ENCODE measurements at places on chromosomes 3 and 15. TPM values are rescaled to one million over a fixed set of nuclear protein-coding genes. Genes with fewer than 3 reads are reported as not detected.
A peak's percentile ranks its signal among the peaks of the same experiment; 100 is the strongest.

GRCh38 chr3:88031642-88032077, 27.1 kb downstream of the CGGBP1 start:
- peak; percentile 43 for ATAC-seq

NUP210 gene
- total RNA-seq: 6.2 TPM

GRCh38 chr3:171351676-171352075, 108.5 kb downstream of the TNIK start:
- peak; percentile 39 for ATAC-seq

GRCh38 chr3:190131329-190131728, 10.6 kb upstream of the P3H2 start:
- ATAC-seq: no peak

- no peak for ATAC-seq
These were observed 101.5 kb downstream of the ATG7 start for GRCh38 chr3:11373654-11374053.

GRCh38 chr3:64848127-64848800, 160.5 kb upstream of the ADAMTS9 start:
- no peak for ATAC-seq

GATA2 gene
- 6.9 TPM for total RNA-seq

DNA sequence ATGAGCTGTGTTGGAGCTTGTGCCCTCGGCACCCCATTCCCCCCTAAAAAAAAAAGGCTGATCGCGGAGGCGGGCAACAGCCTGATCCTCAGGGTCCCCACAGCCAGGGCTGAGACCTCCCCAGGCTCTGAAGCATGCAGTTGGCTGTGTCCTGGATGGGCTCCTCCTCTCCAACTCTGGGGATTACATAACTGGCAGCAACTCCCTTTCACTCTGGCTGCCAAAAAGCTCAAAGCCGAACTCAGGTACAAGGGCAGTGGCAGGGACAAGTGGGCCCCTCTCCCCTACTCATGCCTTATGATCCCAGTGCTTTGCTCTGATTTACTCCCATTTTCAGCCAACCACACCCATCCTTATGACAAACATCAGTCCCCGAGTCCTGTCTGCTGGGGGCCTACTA, 18.3 kb downstream of the TPRA1 start:
- ATAC-seq: no peak

IRAK2 gene
- total RNA-seq: 3.9 TPM

CLDN1 gene
- total RNA-seq: 0.50 TPM

DNA sequence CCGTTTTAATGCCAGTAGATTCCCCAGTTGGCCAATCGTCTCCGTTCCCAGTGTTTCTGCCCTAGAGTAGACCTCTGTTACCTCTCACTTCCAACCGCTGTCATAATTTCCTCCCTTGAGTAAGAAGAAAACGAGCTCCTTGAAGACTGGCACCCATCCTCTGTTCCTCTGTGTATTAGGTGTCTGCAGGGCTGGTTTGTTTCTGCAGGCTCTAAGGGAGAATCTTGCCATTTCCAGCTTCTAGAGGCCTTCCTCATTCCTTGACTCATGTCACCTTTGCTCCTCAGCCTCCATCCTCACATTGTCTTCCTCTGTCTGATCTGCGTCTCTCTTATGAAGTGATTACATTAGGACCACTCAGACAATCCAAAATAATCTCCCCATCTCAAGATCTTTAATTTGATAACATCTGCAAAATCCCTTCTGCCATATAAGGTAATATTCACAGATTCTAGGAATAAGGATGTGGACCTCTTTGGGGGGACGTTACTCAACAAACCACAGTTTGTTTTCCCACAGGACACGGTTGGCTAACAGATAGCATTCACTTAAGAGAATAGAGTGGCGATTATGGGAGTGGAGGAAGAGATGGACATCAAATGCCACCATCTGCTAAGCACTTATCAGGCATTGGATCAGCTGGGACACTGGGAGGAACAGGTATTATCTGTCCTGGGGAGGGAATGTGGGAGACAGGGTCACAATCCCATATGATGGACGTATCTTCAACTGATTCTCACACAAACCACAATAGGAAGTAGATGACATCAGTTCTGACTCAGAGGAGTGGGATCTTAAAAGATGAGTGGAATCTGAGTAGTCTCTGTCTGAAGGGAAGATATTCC, 17.1 kb downstream of the ARHGAP31 start:
- ATAC-seq: no peak

MME gene
- 1.5 TPM for total RNA-seq

DNA sequence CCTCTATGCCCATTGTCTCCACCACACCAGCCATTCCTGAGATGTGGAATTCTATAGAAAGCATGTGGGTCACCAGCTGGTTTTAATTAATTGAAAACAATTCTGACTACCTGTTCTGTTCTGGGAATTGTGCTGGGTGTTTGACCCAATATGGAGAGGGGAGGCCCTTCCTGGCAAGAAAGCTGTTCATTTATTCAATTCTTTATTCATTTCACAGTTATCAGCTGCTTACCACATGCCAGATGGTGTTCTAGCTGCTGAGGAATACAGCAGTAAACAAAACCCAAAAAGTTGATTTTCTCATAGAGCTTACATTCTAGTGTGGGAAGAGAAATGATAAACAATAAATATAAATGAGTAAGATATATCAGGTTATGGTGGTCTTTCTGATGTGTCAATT, 296.1 kb upstream of the RASGRP1 start:
- ATAC-seq: no peak

- no peak for ATAC-seq
These were observed 2.8 kb upstream of the PLXNB1 start for GRCh38 chr3:48432411-48433371.

DNA sequence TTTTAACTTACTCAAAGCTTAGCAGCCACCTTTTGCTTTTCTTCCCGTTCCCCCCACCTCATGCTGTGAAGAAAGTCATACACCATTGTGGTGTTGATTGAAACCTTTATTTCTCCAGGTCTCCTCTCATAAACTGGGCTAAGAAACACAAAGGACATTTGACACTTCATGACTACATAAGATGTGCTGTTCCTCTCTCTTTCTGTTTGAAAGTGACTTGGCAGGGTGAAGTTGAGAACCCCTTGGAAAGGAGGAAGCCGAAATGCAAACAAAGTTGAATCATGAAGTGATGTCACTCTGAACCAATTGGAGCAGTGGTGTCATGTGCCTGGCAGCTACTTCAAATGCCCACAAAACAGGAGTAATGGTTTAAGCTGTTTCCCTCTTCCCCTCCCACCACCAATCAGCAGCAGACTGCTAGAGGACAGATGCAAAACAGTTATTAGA, 174.7 kb downstream of the IGF1R start:
- ATAC-seq: no peak
